ENCODE measurements at places on chromosomes 4 and X.

GRCh38 chr4:117096462-117096861 is 11.1 kb upstream of the TRAM1L1 start:
- no peak for DNase-seq

DNA sequence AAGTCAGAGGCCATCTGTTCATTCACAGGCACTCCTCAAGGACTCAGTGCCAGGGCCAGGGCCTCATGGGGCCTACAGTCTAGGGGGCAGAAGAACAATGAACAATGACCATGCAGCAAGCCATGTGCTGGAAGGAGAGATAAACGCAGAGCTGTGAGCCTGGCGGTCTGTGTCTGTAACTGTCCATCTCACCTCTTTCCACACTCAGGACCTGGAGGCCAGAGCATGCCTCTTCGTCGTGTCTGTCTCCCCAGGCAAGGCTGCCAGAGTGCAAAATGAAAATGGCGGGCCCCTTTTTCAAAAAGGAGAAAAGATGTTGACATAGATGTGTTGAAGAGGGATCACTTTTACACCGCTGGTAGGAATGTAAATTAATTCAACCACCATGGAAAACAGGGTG is 78.5 kb downstream of the MSX1 start:
- DNase-seq: no peak

DNA sequence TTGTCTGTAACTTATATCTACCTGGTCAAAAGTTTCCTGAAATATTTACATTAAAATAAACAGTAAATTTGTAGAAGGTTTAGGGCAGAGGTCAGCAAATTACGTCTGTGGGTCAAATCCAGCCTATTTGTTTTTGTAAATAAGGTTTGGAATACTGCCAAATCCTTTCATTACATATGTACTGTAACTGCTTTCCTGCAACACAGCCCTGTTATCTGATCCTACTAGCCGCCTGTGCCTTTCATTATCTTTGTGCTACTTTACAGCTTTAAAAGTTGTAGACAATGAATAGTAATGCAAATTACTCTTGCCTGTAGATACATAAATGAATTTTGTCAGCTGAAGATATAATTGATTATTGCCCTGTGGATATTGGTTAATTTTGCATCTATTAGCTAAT is 369.6 kb upstream of the SLC7A11 start:
- no peak for DNase-seq

- DNase-seq: no peak
These were observed 52.7 kb downstream of the HTT-AS start for GRCh38 chr4:3021627-3022026.

- DNase-seq: no peak
These were observed 163.1 kb upstream of the PLAC1 start for GRCh38 chrX:134821370-134821769.

DNA sequence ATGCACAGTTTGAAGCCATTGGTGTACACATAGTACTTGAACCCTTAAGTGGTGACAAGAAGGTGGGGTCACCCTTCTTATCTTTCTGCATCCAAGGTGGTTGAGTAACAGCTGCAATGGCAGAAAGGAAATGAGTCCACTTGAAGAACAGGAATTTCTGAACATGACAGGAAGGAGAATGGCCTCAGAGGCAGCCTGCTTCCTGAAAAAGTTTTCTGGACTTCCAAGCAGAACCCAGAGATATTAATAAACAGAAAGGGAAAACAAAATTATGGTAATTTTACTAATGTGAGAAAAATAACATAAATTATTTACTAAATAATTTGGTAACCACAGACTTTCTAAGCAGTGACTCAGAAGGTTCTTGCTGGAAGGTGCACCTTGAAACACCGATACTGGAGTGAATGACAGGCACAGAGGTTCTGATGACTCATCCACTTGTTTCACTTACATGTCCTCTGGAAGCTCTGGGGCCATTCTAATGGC is 119.9 kb upstream of the HS3ST1 start:
- no peak for DNase-seq

DNA sequence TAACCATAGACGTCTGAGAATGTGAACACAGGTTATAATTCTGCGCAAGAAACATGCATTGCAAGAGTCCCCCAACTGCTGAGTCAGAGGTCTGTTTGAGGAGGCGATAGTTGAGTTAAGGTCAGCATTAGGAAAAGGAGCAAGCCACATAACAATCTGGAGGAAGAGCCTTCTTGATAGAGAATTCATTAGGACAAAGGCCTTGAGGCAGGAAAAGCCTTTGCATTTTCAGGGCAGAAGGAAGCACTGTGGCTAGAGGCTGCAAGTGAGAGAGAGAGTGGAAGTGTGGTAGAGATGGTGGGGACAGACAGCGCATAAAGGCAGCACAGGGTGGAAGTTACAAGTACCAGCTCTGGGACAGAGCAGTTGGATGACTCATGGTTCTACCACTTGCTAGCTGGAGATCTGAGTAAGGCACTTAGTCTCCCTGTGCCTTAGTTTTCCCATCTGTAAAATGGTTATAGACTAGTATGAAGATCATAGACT is 125.8 kb upstream of the LNX1 start:
- no peak for DNase-seq

- no peak for DNase-seq
These were observed 66.9 kb upstream of the CAPN6 start for GRCh38 chrX:111337067-111337637.

DNA sequence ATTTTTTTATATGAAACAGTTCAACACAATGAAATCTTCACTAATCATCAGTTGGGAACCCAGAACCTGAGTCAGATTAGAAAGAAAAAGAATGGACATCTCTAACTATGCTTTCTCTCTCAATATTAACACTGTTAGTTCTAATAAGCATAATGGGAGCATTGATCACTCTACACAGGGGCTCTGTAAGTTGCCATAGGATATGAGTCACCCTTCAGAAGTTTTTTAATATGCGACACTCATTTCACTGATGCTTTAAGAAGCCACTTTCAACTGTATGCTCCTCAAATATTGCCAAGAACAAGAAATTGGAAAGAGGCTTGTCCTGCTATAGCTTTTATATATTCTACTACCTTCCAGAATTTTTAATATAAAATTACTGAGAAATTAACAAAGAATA is 187.0 kb downstream of the AASDH start:
- DNase-seq: no peak

DNA sequence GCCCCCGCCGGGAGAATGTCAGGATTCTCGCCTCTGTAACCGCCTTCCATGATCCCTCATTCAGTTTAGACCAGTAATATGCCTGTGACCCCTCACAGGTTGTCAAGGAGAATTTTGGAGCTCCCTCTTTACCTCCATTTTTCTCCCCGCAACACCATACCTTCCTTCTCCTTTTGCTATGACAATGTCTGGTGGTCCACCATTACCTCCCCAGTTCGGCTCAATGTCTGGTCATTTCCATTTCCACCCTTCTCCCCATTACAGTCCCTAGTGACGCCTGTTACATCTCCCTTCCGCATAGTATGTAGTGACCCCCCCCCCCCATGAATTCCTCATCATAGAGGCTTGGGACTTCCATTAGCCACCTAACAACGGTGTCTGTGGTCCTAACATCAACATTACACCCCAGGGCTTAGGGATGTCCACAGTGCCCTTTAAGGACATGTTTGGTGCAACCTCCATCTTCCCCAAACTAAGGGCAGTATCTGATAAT is 700 bp downstream of the ARAF start:
- DNase-seq: no peak

DNA sequence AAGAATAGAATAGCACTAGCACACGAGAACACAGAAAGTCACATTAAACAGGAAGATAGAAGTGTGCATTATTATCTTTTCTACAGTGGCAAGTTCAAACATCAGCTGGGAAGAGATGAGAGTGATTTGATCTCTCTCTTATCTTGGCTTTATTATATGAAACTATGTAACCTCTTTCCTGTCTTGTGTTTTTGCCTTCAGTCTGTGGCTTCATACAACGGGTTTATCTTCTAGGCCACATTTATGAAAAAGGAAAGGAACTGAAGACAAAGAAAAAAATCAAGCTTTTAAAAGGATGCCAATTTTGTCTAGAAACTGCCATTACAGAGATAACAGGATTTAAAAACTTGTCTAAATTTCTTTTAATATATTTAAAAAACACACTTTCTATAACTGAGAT is 983.6 kb downstream of the RPA4 start:
- no peak for DNase-seq

- no peak for DNase-seq
These were observed 4.1 kb downstream of the ZNF827 start for GRCh38 chr4:145934434-145935047.

GRCh38 chr4:110641218-110641617 is 18.3 kb upstream of the PITX2 start:
- no peak for DNase-seq

- no peak for DNase-seq
These were observed 169.2 kb upstream of the LEF1 start for GRCh38 chr4:108337923-108338322.

- no peak for DNase-seq
These were observed 12.8 kb downstream of the AIMP1 start for GRCh38 chr4:106329041-106329618.

DNA sequence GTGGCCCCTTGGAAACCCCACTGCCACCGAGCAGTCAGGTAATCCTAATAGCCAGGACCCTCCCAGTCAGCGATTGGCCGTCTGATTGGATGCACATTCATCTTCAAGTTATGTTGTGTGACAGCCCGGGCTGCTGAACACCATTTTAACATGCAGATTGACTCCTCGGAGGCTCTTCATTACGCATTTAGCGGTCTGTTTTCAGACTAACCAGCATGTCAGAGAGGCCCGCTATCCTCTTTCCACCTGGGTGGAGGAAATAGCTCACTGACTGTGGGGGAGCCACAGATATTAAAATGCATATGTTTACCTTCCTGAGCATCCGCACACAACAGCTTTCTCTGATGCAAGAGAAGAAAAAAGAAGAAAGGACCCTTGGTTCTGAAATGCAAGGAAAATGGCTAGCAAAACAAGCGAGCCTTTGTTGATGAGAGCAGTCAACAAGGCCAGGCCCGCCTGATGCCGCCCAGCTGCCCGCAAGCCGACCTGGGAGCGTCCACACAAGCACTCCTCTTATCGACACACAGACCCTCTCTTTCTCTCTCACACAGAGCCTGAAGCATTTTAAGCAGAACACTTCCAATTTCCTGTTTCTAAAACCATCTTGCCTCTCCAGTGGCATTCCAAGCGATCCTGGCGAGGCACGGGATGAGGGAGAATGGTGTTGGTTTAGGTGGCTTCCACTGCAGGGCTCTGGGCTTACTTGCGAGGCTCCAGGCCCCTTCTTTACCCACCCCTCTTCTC is 118.3 kb downstream of the MGST2 start:
- DNase-seq: no peak

GRCh38 chrX:153889123-153889522 is 3.1 kb upstream of the L1CAM start:
- no peak for DNase-seq

- DNase-seq: no peak
These were observed 51.7 kb downstream of the HERC3 start for GRCh38 chr4:88643932-88644331.

GRCh38 chrX:13387666-13388494 is 68.0 kb upstream of the ATXN3L start:
- DNase-seq: no peak

GRCh38 chr4:124234771-124235170 is 477.8 kb downstream of the ANKRD50 start:
- DNase-seq: no peak
